CD4-positive, alpha-beta T cell treated with Interleukin-1 beta for 1 hour (primary cell): ENCODE measurements at places on chromosomes 2 and 18.

DNA sequence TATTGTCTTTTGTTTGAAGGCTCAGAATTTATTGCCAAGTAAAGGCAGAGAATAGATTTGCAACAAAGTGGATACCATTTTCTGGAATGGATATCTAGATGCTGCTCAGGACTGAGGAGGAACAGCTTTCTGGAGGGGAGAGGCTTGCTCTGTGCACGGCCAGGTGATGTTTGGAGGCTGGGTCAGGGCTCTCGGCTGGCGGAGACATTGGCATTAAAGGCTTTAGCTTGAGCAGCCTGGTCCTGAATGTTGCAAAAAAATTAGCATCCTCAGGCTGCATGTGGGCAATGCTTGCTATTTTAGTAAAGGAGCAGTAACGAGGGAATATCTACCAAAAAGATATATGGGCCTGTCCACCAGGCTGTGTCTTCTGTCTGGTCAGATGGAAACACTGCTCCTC, 20.4 kb downstream of the RNF144A start:
- DNase-seq = no peak

DNA sequence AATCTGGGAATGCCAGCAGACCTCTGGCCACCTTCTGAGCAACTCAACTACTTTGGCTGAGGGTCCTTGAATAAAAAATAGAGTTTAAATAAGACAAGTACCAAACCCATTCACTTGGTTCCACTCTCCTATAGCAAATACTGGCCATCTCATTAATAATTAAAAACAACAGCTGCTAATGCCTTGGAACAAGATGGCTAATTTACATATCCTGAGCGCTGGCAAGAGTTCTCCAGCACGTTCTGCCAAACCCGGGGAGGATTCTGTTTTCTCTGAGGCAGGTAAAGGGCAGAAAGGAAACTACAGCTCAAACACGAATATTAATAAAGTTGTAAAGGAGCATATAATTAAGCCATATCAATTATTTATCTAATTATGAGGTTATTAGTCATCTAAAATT, 1123.7 kb downstream of the TDRD15 start:
- DNase-seq = no peak

GRCh38 chr2:26072925-26073768, 39.3 kb downstream of the RAB10 start:
- DNase-seq = no peak

DNA sequence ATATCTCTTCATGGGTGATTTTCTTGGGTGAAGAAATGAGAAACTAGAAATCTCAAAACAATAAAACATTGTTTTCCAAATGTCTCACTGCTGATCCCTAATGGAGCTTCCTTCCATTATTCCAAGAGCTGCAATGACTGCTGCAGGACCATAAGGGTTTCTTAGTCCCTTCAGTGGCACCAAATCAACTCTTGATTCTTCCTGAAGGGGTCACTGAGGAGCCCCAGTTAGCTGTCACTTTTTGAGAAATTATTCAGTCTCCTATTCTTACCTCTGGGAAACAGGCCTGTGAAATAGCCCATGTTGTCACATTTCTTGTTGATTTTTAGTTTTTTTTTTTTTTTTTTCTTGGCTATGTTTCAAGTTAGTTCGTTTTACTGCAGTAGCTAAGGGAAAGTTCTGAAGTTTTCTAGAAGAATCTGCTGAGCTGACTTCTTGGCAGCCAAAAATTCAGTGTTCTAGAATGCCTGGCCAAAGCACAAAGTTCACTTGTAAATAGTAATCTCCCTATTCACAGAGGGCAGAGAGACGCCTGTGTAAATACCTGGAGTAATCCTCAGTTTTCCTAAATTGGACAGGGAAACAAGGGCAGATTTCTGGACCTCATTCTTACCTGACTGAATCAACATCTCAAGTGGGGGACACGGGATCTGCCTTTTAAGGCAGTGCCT, 480.0 kb downstream of the RIT2 start:
- no peak for DNase-seq

DNA sequence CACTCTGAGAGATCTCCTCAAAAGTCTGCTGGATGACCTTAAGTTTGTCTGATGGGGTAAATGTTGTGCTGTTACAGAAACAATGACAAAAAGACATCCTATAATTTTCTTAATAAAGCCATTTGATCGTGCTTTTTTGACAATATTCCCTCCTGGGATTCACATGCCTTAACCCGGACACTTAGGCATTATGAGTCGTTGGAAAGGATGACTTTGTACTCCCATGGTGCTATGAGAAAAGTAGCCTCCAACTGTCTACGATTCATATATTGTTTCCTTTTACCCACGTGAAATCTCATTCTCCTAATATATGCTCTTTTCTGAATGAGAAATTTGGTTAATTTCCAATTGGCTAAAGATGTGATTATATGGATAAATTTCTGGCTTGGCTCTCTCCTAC, 6.1 kb upstream of the MPP4 start:
- DNase-seq = no peak

- DNase-seq = peak; percentile 37
Measured at GRCh38 chr2:190551928-190552327, 17.4 kb upstream of the NEMP2 start.

DNA sequence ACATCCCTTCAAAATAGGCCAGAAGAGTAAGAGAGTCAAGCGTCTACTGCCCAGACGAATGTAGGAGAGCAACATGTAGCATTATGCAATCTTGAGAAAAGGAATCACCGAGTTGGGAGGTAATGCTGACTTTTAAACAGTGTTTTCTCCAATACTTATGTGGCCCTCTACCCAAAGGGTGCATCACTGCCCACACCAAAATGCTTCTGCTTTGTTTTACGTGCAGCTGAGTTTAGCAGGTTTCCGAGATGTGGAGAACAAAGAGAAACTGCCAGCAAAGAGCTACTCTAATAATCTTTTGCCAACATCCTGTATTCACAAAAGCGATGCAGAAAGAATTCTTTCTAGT, 63.4 kb upstream of the ZEB2 start:
- no peak for DNase-seq

DNA sequence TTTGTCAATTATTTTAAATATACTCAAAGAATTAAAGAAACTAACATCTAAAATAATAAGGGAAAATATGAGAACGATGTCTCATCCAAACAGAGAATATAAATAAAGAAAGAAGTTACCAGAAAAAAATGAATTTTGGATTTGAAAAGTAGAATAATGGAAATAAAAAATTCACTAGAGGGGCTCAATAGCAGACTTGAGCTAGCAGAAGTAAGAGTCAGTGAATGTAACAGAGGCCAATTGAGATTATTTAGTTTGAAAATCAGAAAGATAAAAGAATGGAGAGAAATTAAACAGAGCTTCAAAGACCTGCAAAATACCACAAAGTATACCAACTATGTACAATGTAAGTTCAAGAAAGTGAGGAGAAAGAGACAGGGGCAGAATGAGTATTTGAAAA, 333.6 kb downstream of the GPD2 start:
- no peak for DNase-seq

GRCh38 chr2:22020091-22020742, 896.4 kb downstream of the TDRD15 start:
- no peak for DNase-seq

DNA sequence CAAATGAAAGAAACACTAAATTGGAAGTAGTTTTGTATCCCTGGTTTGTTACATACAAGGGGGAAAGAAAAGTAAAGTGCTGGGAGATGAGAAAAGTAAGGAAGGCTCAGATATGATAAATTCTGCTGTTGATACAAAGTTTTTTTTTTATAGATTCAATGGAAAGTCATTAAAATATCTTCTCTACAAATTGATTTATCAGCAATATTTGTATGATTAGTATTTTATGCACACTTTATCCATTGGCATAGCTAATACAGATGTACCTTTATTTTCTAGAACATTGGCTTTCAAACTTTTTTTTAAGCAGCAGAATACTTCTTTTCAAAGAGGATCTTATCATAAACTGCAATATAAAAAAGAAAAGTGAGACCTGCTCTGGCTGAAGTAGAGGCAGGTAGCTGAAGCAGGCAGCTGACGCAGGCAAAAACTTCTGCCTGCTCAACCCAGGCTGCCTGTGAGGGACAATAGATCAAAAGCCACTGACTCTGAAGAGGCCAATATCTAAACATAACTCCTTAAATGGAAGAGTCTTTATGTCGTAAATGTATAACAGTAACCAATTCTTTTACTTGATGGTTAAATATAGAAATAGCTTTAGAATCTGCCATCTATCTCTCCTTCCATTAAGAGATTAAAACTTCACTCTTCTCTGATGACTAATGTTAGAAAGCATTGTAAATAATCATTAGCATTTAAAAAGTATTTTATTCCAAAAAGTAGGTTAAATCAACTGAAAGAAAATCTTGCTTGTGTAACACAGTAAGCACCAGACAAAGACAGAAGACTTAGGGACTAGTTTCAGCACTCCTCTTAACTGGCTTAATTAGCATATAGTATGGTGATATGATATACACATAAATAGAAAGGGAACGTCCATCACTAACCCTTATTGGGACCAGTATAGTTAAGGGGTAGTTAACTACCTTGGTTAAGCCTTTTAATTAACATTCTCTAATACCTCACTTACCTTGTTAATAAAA, 174.2 kb downstream of the SLC39A10 start:
- no peak for DNase-seq

- DNase-seq = no peak
Measured at GRCh38 chr2:34102339-34102738, 503.2 kb upstream of the FAM98A start.

GRCh38 chr2:231204581-231204980, 6.2 kb downstream of the ARMC9 start:
- DNase-seq = no peak

GRCh38 chr2:151575338-151575737, 158.9 kb downstream of the NEB start:
- no peak for DNase-seq

- DNase-seq = no peak
Measured at GRCh38 chr2:159449504-159450124, 163.1 kb upstream of the WDSUB1 start.

DNA sequence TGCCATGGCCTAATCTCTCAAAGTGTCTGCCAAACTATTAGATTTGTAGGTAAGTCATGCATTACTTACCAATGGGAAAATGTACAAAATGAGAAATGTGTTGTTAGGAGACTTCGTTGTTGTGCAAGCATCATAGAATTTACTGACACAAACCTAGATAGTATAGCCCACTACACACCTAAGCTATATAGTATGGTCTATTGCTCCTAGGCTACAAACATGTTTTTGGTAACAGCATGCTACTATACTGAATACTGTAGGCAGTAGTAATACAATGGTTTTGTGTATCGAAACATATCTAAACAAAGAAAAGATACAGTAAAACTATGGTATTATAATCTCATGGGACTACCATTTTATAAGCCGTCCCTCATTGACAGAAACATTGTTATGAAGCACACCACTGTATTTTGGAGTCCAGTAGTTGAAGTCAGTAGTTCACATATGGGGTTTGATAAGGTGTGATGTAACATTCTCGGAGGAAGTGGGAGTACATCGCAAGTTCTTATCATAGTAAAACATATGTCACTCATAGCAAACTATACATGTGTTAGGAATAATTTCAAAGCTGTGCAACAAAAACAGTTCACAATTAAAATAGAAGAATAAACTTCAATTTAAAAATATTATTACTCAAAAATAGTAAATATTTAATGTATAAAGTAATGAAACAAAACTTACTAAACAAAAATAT, 12.0 kb upstream of the GTF2A1L start:
- no peak for DNase-seq

DNA sequence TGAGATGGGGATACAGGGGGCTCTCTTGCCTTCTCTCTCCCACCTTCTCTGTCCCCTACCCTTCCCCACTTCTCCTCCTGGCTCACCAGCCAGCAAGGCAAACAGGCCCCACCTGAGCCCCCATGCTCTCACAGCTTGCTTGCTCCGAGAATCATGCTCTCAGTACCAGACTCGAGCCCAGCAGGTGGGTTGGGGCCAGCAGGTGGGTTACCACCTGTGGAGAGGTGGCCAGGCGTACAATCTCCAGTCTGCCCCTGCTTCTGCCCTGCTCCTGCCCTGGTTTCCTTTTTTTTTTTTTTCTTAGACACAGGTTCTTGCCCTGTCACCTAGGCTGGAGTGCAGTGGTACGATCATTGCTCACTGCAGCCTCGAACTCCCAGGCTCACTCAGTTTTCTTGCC, 214.5 kb downstream of the SH3RF3 start:
- DNase-seq = no peak

- DNase-seq = no peak
Measured at GRCh38 chr2:241197947-241198346, 9.5 kb downstream of the ANO7 start.

GRCh38 chr2:240635121-240635997, 10.1 kb downstream of the GPR35 start:
- DNase-seq = no peak

DNA sequence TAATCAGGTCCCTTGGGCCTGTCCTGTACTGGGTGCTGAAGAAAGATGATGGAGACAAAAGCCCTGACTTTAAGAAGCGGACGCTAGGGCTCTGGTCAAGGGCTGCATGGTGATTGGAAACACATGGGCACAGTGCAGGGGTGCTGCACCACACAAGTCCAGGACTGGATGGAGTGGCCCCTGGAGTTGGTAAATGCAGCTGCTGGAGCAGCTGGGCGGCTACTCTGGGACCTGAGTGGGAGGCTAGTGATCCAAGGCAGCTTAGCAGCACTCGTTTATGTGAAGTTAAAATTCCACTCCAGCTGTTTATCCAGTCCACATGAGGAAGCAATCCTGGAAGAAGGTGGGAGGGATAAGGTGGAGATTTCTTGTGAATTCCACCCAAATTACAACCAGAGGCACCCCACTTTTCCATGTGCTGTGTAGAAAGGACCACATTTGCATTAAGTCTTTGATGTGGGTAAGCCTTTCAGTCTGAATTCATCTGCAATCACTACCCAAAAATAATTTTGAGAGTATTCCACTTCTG, 24.9 kb downstream of the MERTK start:
- no peak for DNase-seq

GRCh38 chr2:237304763-237305514, 109.0 kb downstream of the COL6A3 start:
- DNase-seq = no peak

DNA sequence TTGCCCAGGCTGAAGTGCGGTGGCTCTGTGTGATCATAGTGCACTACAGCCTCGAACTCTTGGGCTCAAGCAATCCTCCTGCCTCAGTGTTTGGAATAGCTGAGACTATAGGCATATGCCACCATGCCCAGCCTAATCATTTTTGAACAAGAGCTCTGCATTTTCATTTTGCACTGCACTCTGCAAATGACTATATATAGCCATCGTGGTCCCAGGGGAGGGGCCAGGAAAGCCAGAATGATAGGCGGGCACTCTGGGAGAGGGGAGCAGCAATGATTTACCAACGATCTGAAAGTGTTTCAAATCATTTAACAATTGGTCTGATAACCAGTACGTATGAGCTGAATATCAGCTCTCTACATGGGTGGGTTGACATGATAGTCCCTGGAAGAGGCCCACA, 22.3 kb upstream of the ST3GAL5 start:
- DNase-seq = no peak
